ENCODE measurements at places on chromosomes 13 and 19.

- DNase-seq: no peak
Measured at GRCh38 chr13:106905380-106906162, 337.6 kb upstream of the ARGLU1 start.

DNA sequence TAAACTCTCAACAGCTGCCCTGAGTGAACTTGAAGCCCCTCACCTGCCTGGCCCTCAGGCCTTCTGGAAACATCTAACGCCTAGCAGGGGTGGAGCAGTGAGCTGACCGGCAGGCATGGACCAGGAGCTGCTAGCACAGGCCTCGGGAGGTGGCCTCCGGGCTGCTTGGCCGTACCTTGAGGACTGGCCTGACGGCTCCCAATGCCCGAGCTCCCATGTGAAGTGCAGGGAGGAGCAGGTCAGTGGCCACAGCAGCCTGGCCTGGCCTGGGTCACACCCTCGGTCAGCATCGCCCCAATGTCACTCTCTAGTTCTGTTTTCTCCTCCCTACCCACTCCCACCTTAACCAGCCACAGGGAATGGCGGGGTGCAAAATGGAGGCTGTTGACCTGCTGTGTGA lies 19.0 kb downstream of the TSHZ3 start:
- DNase-seq: no peak

GRCh38 chr13:28582225-28582891 lies 76.6 kb upstream of the POMP start:
- no peak for DNase-seq

DNA sequence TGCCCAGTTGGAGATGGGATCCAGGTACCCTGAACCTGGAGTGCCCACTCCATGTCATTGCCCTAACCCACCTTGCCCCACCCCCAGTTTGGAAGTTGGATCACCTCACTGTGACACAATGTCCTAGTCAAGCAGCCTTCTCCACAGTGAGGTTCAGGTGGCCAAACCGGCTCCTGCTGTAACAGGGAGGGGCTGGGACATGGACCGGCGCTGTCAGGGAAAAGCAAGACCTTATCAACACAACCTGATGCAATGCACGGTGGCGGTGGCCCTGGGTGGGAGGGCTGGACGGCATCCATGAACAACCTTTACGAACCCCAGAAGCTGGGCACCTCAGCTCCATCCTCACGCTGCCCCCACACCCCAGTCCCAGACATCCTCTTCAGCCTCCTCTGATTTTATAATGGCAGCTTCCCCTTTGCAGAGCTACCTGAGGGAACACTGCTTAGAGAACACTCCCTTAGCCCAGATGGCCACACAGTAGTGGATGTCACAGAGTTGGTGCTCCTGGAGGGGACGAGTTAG lies 1.6 kb upstream of the KRTDAP start:
- DNase-seq: no peak

DNA sequence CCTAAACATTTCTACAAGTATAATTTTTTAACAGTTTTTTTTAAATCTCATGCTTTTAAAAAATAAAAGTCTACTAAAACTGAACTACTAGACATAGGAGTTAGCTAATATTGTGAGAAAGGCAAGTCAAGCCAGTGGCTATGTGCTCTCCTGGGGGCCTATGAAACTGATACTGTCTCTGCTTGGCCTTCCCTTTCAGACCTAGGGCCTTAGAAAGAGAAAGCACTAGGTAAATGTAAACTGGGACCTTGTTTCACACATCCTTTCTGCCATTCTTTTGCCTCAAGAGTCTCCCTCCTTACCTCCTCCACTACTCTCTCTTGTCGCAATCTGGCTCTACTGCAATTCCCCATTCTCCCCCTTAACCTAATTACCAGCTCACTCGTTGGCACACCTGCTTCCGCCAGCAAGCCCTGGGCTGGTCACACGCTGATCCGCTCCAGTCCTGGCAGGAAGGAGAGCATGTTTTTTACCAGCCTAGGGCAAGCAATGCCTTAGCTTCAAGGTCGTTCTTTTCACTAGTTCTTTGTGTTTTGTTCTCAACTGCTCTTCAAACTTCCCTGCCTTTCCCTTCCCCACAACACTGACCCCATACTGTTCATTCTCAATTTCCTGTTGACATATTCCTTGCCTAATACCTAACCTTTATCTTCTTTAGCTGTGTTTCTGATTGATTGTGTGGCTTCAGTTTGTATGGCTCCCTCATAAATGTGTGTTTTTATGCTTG lies 23.1 kb downstream of the TBC1D4 start:
- DNase-seq: no peak

GRCh38 chr13:67308004-67308772 lies 78.1 kb upstream of the PCDH9 start:
- DNase-seq: no peak

DNA sequence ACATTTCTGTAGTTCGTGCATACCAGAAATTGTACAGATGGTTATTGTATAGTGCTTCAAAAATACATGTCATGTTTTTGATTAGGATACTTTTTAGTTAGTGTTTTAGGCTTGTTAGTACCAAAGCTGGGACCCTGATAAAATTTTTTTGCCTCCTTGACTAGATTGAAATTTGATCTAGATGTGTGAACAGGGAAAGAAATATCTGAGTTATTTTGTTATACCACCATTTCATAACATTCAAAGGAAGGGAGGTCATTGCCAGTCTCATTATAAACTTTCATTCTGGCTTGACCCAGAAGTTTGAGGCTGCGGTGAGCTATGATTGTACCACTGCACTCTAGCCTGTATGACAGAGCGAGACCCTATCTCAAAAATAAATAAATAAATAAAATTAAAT lies 9.0 kb downstream of the LMO7 start:
- DNase-seq: no peak

DNA sequence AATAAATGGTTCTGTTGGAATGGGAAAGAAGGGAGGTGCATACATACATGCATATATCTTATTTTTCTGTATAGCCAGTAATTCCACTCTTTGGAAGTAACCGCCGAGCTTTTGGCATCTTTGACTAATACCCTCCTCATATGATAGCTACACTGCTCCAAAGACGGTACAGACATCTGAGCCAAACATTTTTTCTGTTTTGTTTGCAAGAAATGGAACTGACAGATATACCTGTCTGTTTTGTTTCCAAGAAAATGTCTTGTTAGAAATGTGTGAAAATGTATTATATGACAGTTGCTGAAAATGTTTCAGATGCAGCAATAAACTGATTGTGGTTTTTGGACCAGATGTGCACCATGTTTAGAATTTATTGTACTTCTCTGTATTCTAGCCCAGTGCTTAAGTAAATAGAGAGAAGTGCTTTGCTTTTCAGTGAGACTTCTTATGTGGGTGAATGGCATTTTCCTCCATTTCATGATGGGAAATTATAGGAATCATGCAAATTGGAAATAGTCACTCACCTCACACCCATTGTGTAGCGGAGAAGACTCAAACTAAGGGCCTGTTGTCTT lies 396.9 kb downstream of the KCNRG start:
- no peak for DNase-seq

GRCh38 chr19:5220866-5221265 lies 119.7 kb downstream of the PTPRS start:
- no peak for DNase-seq

GRCh38 chr13:101576977-101577376 lies 124.5 kb downstream of the ITGBL1 start:
- DNase-seq: no peak

All from KG1 (cell line).